ENCODE measurements at places on chromosomes 7 and 10. TPM values are rescaled to one million over a fixed set of nuclear protein-coding genes. Genes with fewer than 3 reads are reported as not detected.

DNA sequence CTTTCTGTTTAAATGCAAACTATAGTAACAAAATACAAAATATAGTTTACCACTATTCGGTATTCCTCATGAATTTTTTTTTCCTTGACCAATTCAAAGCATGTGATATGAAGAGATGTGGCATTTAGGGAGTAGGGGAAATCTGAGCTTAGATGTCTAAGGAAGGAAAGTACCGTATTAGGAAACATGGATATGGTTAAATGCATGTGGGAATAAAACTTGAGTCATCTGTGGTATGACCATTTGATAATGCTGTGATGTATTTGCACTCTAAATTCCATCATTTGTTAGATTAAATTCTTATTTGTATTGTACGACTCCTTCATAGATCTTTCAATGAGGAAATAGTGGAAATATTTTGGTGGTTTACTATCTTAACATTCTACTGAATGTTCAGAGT lies 19.7 kb downstream of the AHR start:
- H3K27me3 ChIP-seq = no peaks in the 10 kb centered on the region
- no peak overlapping the region for H3K4me3 ChIP-seq
- H3K27ac ChIP-seq = no peak overlapping the region

- no peak overlapping the region for H3K4me3 ChIP-seq
- peaks cover 3% of the 10 kb centered on the region for H3K4me1 ChIP-seq
- no peak overlapping the region for H3K27ac ChIP-seq
- H3K27me3 ChIP-seq = no peaks in the 10 kb centered on the region
Measured at GRCh38 chr7:90473814-90474213, 4.4 kb downstream of the PTTG1IP2 start.

DNA sequence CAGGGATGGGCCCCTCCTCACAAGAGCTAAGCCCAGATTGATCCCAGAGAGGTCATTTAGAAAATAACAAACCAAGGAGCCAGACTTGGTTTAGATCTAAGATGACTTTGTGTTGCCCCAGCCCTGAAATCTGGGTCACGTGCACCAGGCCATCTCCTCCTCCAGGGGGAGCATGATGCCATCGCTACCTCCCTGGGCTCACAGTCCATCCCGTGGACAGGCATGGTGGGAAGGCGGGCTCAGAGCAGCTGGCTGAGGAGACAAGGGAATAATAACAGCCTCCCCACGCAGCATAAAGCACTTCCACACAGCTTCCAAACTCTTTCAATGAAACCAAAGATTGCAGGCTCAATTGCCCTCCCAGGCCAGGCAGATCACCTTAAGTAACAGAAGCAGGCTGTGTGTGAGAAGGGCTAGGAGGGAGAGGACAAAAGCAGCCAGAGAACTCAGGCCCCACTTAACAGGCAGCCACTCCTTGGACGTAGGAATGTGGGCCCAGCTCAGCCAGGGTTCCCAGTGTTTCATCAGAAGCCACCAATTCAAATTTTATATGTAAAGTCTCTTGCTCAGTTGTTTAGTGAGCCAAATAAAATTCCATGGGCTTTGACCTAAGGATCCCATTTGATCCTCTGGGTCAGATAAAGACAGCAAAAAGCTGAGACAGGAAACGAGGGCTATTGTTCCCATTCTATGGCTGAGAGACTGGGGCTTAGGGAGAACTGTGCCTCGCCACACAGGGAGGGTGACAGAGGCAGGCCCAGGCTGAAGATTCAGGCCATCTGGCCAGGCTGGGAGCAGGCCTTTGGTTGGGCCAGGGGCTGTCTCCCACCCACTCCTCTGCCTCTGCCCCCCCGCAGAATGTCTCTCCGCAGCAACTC lies 100.2 kb downstream of the COL13A1 start:
- no peaks in the 10 kb centered on the region for H3K27me3 ChIP-seq
- H3K4me3 ChIP-seq = no peak overlapping the region
- peaks cover 25% of the 10 kb centered on the region for H3K4me1 ChIP-seq
- H3K27ac ChIP-seq = peak overlapping the region; percentile 24
- DNase-seq = peak; percentile 23
- no peaks in the 10 kb centered on the region for H3K36me3 ChIP-seq

GRCh38 chr7:97215556-97215955 lies 98.1 kb downstream of the SDHAF3 start:
- H3K36me3 ChIP-seq = no peaks in the 10 kb centered on the region
- no peaks in the 10 kb centered on the region for H3K4me1 ChIP-seq
- no peak overlapping the region for H3K4me3 ChIP-seq
- H3K27ac ChIP-seq = no peak overlapping the region

- H3K4me3 ChIP-seq = no peak overlapping the region
- no peak overlapping the region for H3K27ac ChIP-seq
- peaks cover 16% of the 10 kb centered on the region for H3K4me1 ChIP-seq
- DNase-seq = no peak
Measured at GRCh38 chr7:91875851-91876250, 4.7 kb downstream of the MTERF1 start.

- H3K27me3 ChIP-seq = no peaks in the 10 kb centered on the region
- no peak overlapping the region for H3K4me3 ChIP-seq
- no peaks in the 10 kb centered on the region for H3K36me3 ChIP-seq
- no peak overlapping the region for H3K27ac ChIP-seq
Measured at GRCh38 chr10:120841522-120842189, 9.5 kb upstream of the WDR11 start.

DNA sequence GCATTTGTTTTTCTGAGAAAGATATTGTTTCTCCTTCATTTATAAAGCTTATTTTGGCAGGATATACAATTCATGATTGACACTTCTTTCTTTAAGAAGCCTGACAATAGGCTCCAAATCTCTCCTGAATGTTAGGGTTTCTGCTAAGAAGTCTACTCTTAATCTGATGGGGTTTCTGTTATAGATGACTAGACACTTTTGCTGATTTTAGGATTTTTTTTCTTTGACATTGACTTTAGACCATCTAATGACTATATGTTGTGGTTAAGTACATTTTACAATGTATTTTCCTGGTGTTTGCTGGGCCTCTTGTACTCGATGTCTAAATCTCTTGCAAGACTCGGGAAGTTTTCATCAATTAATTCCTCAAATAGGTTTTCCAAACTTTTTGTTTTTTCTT lies 321.8 kb upstream of the SMIM30 start:
- H3K27me3 ChIP-seq = no peaks in the 10 kb centered on the region
- no peak overlapping the region for H3K4me3 ChIP-seq
- DNase-seq = no peak
- no peak overlapping the region for H3K27ac ChIP-seq
- H3K36me3 ChIP-seq = no peaks in the 10 kb centered on the region
- H3K4me1 ChIP-seq = no peaks in the 10 kb centered on the region

DNA sequence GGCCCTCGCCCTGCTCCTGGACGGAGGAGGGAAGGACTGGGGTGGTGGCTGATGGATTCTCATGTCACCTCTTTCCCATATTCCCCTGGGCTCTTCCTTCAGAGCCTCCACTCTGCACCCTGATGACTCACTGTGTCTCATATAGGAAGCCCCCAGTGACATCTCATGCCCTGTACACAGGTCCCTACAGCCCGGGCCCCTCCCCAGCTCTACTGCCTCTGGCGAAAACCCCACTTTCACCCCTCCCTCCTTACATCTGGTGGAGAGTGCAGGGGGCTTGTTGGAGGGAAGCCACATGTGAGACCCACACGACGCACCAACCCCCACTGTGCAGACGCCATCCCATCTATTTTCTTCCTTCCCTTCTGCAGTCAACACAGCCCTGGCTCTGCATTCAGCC lies 72.8 kb upstream of the ZNF479 start:
- H3K27ac ChIP-seq = no peak overlapping the region
- no peaks in the 10 kb centered on the region for H3K4me1 ChIP-seq
- DNase-seq = no peak
- H3K4me3 ChIP-seq = no peak overlapping the region
- H3K27me3 ChIP-seq = no peaks in the 10 kb centered on the region
- no peaks in the 10 kb centered on the region for H3K36me3 ChIP-seq

GRCh38 chr10:119595134-119595675 lies 1.6 kb downstream of the TIAL1 start:
- no peaks in the 10 kb centered on the region for H3K36me3 ChIP-seq
- H3K27ac ChIP-seq = no peak overlapping the region
- H3K27me3 ChIP-seq = no peaks in the 10 kb centered on the region
- peak overlapping the region; percentile 92 for H3K4me3 ChIP-seq

DNA sequence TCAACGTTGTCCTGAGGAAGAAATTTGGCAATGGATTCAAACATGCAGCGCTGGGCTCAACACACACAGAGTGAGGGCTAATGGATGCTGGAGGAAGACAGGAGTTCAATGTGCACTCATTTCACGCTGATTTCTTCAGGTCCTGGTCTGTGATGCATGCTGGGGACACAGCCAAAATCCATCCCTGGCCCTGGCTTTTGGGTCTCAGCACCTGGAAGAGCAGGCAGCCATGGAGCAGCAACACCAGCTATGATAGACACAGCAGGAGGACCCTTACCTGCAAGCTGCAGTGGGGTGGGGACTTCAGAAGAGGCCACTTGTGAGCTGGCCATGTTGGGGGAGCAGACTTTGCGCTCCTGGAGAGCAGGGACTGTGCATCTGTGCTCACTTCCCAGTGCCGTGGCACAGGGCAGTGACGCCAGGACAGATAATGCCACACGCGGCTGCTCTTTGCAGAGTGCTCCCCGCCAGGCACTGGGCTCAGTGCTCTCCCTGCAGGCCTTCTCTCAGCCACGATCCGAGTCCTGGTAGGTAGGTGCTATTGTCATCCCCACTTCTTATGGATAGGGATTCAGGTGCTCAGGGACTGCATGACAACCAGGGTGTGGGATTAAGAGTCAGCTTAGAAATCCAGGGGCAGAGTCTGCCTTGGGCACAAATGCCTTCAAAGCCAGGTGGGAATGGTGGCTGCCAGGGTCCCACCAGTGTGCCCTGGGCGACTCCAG lies 138.8 kb upstream of the UNC5B start:
- H3K4me1 ChIP-seq = peaks cover 35% of the 10 kb centered on the region
- no peak for DNase-seq
- H3K4me3 ChIP-seq = no peak overlapping the region
- H3K36me3 ChIP-seq = no peaks in the 10 kb centered on the region
- H3K27me3 ChIP-seq = no peaks in the 10 kb centered on the region

DNA sequence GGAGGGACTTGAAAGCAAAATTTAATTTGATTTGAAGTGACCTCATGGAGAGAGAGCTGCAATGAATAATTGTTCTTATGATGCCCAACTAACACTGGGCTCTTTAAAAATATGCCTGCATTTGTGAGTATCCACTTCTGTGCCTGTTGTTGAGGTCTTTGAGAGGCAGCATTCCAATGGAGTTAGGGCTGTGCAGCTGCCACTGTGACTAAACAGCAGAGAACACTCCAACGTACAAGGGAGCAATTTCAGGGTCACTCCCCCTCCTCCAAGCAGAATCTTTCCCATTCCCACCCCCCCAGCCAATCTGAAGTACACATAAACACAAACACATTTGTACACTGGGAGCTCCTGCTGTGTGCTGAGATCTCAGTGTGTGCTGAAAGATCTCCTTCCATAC lies 28.0 kb upstream of the GSAP start:
- DNase-seq = no peak
- no peak overlapping the region for H3K27ac ChIP-seq
- no peaks in the 10 kb centered on the region for H3K27me3 ChIP-seq
- H3K36me3 ChIP-seq = no peaks in the 10 kb centered on the region
- no peaks in the 10 kb centered on the region for H3K4me1 ChIP-seq
- no peak overlapping the region for H3K4me3 ChIP-seq

- no peaks in the 10 kb centered on the region for H3K27me3 ChIP-seq
- no peak for DNase-seq
- H3K36me3 ChIP-seq = no peaks in the 10 kb centered on the region
- H3K4me1 ChIP-seq = peaks cover 37% of the 10 kb centered on the region
Measured at GRCh38 chr7:94971051-94971867, 63.9 kb downstream of the PPP1R9A start.

The RPP30 gene
- 33.7 TPM for total RNA-seq

The MET gene
- 18.6 TPM for total RNA-seq

The H2BK1 gene
- not detected for total RNA-seq

All from thoracic aorta (tissue), 2 donors.